ENCODE measurements at places on chromosomes 2 and 18. TPM values are rescaled to one million over a fixed set of nuclear protein-coding genes. Genes with fewer than 3 reads are reported as not detected.

DNA sequence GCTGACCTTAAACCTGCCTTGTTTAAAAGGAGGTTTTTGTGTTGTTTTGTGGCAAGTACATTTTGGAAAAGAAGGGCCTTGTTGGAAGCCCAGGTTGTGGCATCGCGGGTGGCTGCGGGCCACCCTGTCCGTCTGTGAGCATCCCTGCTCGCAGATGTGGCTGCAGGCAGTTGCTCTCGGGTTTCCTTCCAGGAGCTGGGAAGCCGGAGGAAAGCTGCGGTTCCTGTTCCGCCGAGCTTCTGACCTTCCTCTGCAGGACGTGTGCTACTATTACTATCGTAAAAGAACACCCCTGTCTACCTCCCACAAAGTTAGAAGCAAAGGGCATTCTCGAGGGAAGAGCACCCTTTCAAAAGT, 766 bp downstream of the MFF start:
- DNase-seq = peak; percentile 22

DNA sequence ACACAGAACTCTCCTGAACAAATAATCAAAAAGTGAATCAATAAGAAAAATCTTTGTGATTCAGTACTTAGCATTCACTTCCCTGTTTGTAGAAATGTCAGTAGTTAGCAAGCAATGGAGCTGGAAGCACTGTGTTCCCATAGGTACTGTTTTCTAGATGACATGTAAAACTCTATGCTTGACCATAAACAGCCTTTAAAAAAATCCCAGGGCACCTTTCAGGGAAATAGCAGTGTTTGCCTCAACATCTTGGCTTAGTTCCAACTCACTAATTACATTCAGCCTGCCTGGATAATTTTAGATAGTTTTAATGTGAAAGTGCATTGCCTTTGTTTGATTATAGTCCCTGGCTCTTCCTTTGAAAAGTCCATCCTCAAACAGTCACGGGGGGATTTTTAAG, 721.8 kb downstream of the ERBB4 start:
- no peak for DNase-seq

- DNase-seq = no peak
Observed at GRCh38 chr2:63078852-63079606, 28.4 kb downstream of the OTX1 start.

GRCh38 chr18:29309366-29309765, 1132.4 kb upstream of the CDH2 start:
- DNase-seq = no peak

DNA sequence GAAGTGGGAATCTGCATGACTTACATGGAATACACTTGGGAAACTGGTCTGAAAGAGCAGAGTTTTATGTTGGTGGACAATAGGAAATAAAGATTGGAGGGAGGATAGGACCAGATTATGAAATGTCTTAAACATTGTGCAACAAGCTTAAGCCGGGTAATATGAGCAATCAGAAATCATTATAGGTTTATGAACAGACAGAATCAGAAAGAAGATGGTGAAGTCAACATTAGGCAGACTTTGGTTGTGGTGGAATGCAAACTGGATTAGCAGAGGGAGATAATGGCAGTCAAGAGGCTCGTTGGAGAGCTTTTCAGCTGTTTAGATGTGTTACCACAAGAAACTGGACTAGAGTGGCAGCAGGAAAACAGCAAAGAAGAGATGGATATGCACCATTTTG, 43.5 kb downstream of the CRIM1 start:
- DNase-seq = no peak

DNA sequence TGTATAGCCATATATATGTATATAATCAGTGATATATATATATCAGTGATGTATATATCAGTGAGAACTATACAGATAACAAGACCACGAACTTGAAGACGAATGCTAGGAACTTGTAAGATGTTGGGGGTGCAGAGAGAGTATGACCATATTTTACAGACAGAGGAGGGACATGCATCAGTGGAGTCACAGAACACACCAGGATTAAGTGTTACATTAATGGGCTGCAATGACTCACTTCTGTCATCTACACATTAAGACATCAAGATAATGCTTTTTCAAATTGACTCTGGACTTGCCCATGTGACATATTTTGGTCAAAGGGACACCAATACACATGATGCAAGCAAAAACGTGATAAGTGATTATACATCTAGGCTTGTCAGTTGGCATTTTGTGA, 501.0 kb downstream of the LRRTM4 start:
- DNase-seq = no peak

- DNase-seq = no peak
Observed at GRCh38 chr2:124347209-124347608, 322.1 kb downstream of the CNTNAP5 start.

GRCh38 chr2:19887510-19887909, 14.3 kb downstream of the TTC32 start:
- no peak for DNase-seq

DNA sequence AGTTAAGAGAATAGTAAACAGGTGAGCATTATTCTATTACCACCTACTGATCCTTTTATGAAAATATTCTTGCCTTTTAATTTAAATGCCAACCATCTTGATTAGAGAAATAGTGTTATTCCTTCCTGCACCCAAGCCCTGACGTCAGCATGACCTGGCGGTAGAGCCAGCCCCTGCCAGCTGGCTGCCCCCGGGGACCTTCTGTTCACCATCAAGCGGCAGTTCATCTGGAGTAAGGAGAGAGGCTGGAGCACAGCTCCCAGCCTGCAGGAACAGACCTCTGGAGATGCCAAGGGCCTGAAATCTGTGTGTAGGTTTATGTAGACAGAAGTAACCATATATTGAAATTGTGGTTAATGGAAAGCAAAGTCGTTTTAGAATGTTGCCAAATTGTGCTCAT, 171.8 kb downstream of the GBX2 start:
- no peak for DNase-seq

DNA sequence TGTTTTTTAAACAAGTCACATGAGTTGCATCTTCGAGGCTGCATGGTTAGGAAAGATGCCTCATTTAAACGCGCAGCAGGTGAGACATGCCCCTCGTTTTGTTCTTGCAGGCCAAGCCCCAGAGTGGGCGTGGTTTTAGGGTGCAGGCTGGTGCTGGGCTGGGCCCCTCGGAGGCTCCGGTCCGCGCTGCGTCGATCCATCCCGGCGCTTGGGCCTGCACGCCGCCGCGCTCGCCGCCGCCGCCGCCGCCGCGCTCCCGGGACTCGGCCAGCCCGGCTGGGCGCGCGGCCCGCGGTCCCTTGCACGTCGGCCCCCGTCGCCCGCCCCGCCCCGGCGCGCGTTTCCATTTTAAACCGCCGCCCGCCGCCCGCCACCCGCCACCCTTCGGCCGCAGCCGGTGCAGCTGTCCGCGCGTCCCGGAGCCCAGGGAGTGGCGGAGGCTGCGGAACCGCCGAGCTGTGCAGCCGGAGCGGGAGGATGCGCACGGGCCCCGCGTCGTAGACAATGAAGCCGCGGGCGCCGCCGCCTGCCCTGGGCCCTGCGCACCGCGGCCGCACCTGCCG, 175.5 kb downstream of the AGAP1 start:
- peak; percentile 93 for DNase-seq

GRCh38 chr2:228018311-228018710, 146.9 kb downstream of the DAW1 start:
- no peak for DNase-seq

GRCh38 chr2:166321076-166321475, 54.7 kb downstream of the SCN9A start:
- no peak for DNase-seq

DNA sequence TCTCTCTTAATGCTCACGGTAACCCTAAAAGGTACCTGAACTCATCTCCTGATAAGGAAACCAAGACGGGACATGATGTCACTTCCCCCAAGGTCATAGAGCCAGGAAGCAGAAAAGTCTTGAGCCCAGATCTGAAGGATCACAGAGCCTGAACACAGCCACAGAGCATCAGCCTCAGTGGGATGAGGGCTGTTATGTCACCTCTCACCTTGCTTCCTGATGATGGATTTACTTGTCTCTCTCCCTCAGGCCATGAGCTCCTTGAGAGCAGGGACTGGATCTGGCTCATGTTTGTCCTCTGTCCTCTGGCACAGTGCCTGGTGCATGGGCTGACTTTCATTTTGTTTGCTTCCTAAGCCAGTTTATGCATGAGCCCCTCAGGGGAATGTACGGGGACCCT, 54.2 kb downstream of the SERTAD2 start:
- DNase-seq = peak; percentile 25

TRIM43 gene
- total RNA-seq = 0.59 TPM

CIB4 gene
- 0.50 TPM for total RNA-seq

ZNG1B gene
- total RNA-seq = 38.8 TPM

B3GNT7 gene
- 5.2 TPM for total RNA-seq

CCDC121 gene
- 9.7 TPM for total RNA-seq

FOXI3 gene
- total RNA-seq = 0.06 TPM

VWA3B gene
- 1.5 TPM for total RNA-seq

CDK5R2 gene
- 2.9 TPM for total RNA-seq
